ENCODE measurements at places on chromosomes 2 and 18.

DNA sequence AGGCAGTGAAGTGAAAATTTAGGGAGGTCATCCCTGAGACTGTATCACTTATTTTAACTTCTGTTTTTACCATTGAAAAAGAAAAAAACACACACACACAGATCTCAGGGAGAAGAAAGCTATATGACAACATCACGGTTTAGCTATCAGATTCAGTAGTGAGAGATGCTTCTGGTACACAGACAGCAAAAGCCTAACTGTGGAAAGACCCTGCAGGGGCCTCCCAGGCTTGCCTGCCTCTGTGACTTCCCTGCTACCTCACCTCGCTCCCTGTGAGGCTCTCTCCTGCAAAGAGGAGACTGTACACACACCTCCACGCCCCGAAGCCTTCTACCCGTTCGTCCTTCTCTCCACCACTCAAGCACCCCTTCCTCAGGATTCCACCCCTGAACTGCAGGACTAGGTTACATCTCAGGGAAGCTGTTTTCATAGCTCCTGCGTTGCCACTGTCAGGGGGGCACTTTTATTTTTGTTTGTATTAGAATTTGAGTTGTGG lies 86.3 kb downstream of the EPB41L3 start:
- no peak for DNase-seq

- DNase-seq = peak; percentile 10
These were observed 868 bp upstream of the PKDCC start for GRCh38 chr2:42046819-42047487.

DNA sequence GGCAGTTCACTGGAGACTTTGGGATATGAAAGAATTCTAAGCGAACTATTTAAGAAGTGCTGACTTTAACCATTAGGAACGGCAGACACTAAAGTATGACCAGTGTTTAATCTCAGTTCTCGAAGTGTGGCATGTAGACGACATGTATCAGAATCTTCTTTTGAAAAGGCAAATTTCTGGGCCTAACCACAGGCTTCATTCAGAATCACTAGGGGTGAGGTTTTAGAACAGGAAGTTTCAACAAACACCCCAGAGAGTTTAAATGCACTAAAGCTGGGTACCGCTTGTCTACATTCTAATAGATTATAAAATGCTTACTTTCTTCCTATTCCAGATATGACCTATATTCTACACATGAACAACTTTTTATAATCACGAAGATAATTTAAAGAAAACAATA lies 180.3 kb downstream of the ANKRD44 start:
- DNase-seq = no peak

GRCh38 chr18:78454221-78454620 lies 525.4 kb upstream of the SALL3 start:
- no peak for DNase-seq

DNA sequence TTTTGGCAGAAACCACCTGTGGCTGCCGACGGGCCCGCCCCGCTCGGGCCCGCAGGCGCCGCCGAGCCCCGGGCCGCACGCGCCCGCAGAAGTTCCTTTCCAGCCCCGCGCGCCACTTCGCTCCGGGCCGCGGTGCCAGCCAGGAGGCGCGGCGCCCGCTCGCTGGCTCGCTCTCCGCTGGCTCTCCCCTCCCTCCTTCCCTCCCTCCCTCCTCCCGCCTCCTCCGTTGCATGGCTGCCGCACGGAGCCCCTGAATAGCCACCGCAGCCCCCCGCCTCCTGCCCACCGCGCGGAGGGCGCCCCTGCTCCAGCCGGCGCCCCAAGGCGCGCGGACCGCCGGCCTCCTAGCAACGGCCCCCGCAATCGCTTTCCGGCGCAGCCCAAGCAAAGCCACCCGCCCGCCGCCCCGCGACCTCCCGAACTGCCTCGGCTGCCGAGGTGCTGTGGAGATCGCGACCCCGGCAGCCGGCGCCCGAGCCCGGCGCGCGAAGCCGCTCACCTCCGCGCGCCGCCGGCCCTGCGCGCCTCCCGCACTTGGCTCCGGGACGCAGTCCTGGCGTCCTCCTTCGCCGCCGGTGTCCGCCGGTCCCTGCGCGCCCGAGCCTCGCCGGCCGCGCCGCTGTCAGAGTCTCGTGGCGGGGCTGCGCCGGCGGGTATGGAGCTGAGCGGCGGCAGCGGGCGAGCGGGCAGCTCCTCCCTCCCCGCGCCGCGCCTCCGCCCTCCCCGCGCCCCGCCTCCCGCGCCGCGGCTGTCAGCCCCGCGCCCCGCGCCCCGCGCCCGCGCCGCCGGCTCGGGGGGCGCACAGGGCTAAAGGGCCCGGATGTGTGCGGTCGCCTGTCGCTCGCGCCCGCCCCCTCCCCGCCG lies at the start of gene ZBTB7C:
Gene ZBTB7C (minus strand): TSS at position 657 of the 864 bp plus-strand sequence.
- DNase-seq = peak; percentile 37

- no peak for DNase-seq
These were observed 557 bp upstream of the E2F6 start for GRCh38 chr2:11466307-11467128.

GRCh38 chr2:169225906-169226305 lies 136.4 kb downstream of the LRP2 start:
- DNase-seq = no peak

DNA sequence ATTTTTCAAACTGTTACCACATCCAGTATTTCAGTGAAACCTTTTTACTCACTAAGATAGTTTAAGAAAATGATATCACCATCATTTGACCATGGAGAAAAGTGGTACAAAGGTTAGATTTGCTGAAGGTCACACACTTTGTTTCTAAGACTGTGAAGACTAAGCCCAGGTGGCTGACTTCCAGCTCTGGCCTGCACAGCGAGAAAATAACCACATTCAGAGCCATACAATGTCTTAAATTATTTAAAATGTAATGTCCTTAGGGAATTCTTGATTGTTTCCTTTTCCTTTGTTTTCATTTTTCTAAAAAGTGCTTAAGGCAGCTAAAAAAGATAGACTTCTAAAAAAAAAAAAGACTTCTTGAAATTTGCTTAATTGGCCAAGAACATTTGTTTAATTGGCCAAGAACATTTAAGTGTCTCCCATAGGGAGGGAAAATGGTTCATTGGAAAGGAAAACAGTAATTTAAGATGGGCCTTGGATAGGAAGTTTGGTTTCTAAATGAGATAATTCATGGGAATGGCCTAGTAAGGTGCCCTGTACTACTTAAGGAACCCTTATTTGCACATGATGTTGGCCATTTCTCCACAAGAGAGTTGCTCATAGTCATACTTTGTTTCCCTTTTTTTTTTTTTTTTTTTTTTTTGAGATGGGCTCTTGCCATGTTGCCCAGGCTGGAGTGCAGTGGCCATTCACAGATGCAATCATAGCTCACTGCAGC lies 45.2 kb downstream of the CYP1B1 start:
- DNase-seq = no peak

DNA sequence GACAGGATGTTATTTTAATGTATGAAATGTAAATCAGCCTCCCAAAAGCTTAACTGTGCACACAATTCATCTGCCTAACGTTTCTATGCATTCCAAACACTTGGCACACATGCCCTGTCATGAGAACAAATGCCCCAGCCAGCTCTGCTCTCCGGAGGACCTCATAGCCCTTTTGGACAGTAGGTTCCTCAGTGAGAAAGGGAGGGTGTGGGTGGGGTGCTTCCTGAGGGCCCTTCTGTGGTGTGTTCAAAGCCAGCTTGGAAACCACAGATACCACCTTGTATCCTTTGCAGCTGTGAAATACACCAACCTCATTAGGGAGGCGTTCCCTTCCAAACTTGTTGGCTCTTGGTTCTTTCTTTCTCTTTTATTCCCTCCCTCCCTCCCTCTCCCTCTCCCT lies 102.2 kb upstream of the ASB18 start:
- no peak for DNase-seq

GRCh38 chr18:3060667-3061580 lies 48.0 kb upstream of the LPIN2 start:
- no peak for DNase-seq

All from NCI-H774 (cell line).